ENCODE measurements at places on chromosomes 4 and X. TPM values are rescaled to one million over a fixed set of nuclear protein-coding genes. Genes with fewer than 3 reads are reported as not detected.

DCAF8L2 gene
- total RNA-seq: not detected

USP9X gene
- 114 TPM for total RNA-seq

RAB41 gene
- not detected for total RNA-seq

RBM3 gene
- 78.6 TPM for total RNA-seq

CLCN5 gene
- 16.3 TPM for total RNA-seq

RHOXF2B gene
- total RNA-seq: not detected

IL3RA gene
- 0.19 TPM for total RNA-seq

ARHGEF6 gene
- total RNA-seq: 18.0 TPM

NUDT10 gene
- 0.85 TPM for total RNA-seq

ZNF185 gene
- 4.2 TPM for total RNA-seq

DMD gene
- total RNA-seq: 33.3 TPM

ASIC5 gene
- not detected for total RNA-seq

IL13RA1 gene
- total RNA-seq: 37.4 TPM

HSD17B11 gene
- 45.4 TPM for total RNA-seq

BEX2 gene
- 0.19 TPM for total RNA-seq

ZBTB33 gene
- total RNA-seq: 9.6 TPM

MMRN1 gene
- 3.8 TPM for total RNA-seq

XPNPEP2 gene
- not detected for total RNA-seq

PYURF gene
- 80.9 TPM for total RNA-seq

SHROOM2 gene
- total RNA-seq: 0.19 TPM

TSPAN7 gene
- not detected for total RNA-seq

AWAT2 gene
- under 0.01 TPM for total RNA-seq

POF1B gene
- under 0.01 TPM for total RNA-seq

RNF175 gene
- total RNA-seq: not detected

PDGFRA gene
- 295 TPM for total RNA-seq

PCDH19 gene
- under 0.01 TPM for total RNA-seq

GATA1 gene
- not detected for total RNA-seq

KLB gene
- total RNA-seq: under 0.01 TPM

CDX4 gene
- not detected for total RNA-seq

GLUD2 gene
- 1.1 TPM for total RNA-seq

TMPRSS11F gene
- total RNA-seq: not detected

CXXC4 gene
- under 0.01 TPM for total RNA-seq

CDS1 gene
- under 0.01 TPM for total RNA-seq

HSFX1 gene
- 0.85 TPM for total RNA-seq

POU4F2 gene
- total RNA-seq: not detected

GRID2 gene
- 0.58 TPM for total RNA-seq

NKX6-1 gene
- not detected for total RNA-seq

LRIT3 gene
- not detected for total RNA-seq

PRR32 gene
- not detected for total RNA-seq

RPL34 gene
- 773 TPM for total RNA-seq

YY2 gene
- 1.2 TPM for total RNA-seq

MEPE gene
- not detected for total RNA-seq

TIGD4 gene
- total RNA-seq: 0.28 TPM

IL2RG gene
- total RNA-seq: not detected

CSAG2 gene
- total RNA-seq: not detected

PHKA1 gene
- total RNA-seq: 6.2 TPM
